Stimulated activated CD8-positive, alpha-beta memory T cell treated with anti-CD3 and anti-CD28 coated beads, Interleukin-2, amount 100 ng/mL, for 1 hour (primary cell): ENCODE measurements at places on chromosomes 5 and 9.

DNA sequence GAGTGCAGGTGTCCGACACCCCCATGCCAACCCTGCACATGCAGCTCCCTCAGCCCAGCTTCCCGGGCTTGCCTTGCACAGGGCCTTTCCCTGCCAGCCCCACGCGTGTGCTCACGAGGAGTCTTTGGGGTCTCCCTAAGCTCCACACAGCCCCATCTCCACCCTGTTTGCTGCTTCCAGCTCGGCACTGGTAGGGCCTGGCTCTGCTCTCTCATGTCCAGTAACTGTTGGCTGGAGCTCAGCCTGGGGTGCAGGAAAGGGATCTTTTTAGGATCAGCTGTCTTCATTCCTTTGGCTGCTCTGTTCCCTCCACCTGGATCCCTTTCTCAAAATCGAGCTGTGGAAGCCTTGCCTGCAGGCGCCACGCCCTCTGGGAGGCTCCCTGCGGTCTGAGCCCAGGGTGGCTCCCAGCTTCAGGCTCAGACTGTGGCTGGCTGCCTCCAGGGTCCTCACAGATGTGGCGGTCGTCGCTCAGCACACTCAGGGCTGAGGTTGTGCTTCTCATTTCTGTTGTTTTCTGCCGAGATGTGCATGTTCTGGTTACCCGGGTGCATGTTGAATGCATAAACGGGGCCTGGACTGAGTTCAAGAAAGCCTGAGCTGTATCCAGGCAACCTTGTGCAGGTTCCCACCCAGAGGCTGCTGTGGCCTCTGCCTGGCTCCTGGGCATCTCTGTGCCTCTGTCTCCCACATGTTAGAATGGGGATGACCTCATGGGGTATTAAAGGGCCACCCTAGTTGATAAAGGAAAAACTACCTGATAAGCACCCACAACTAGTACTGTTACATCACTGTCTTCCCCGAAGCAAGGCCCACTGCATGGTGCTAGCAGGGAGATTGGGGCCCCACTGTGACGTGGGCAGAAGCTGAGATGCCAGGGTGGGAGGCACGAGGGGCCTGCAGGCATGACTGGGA is 4.3 kb downstream of the CACNA1B start:
- no peak for DNase-seq

DNA sequence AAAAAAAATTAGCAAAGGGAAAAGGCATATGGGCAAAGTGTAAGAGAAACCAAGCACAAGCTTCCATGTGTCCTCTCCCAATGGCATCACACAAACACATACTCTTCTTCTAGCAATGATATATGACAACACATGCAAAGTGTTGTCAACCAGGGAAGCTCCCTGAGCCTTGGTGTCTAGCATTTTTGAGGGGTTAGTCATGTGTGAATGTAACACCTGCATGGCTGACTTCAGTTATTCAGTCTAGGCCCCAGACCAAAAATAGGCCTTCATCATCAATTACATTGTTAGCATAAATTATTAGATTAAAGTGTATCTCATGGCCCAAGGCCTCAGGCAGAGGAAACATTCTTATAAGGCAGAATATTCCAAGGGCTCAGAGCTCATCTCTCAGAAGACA is 450.0 kb downstream of the TLE1 start:
- no peak for DNase-seq

- DNase-seq: no peak
Observed at GRCh38 chr9:108113596-108113995, 624.0 kb upstream of the KLF4 start.

DNA sequence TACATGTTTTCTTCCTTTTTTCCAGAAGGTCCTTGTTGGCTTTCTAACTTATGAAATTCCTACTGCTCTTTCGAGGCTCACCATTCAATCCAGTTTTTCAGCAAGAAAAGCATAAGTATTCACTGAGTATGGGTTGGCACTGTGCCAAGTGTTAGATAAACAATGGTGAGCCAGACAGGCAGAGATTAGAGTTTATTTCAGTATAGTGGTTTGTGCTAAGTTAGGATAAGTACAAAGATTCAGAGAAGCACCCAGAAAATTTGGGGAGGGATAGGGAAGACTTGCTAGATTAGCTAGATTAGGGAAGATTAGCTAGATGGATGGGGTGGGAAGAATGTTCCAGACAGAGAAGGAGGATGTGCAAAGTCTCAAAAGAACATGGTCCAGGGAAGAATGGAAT is 122.9 kb downstream of the OXCT1 start:
- DNase-seq: no peak

DNA sequence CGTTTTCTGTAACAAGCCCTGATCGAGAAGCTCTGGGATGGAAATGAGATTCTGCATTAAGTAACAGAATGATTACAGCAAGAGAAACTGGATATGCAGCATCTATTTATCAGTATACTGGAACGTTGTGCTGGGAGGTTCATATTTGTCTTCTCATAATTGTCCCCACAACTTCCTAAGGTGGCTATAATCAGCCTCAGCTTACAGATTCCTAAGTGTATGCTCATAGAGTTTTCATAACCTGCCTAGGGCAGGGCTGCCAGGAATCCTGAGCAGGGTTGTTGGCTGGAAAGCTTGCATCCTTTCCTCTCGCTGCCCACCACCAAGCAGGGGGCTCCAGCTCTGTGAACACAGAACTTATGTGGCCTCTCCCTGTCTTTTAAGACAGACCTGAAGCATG is 70.2 kb downstream of the FNBP1 start:
- no peak for DNase-seq

GRCh38 chr9:130128251-130128650 is 44.0 kb upstream of the NCS1 start:
- peak; percentile 56 for DNase-seq

DNA sequence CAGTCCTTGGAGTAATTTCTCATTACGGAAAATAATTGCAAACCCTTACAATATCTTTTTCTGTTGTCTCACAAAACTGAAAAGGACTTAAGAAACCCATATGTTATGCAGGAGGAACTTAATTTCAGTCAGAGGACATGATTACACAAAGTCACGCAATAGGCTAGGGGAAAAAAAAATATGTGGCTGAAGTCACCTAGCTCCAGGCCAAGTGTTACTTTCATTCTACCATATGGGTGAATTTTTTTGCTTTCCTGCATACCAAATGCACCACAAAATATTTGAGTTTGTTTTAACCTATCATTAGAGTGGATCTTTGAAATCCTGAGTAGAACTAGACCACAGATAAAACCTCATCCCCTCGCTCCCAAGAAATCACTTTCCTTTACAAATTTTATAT is 523.5 kb downstream of the CAAP1 start:
- no peak for DNase-seq

GRCh38 chr9:80501635-80502034 is 929.9 kb downstream of the TLE4 start:
- no peak for DNase-seq

DNA sequence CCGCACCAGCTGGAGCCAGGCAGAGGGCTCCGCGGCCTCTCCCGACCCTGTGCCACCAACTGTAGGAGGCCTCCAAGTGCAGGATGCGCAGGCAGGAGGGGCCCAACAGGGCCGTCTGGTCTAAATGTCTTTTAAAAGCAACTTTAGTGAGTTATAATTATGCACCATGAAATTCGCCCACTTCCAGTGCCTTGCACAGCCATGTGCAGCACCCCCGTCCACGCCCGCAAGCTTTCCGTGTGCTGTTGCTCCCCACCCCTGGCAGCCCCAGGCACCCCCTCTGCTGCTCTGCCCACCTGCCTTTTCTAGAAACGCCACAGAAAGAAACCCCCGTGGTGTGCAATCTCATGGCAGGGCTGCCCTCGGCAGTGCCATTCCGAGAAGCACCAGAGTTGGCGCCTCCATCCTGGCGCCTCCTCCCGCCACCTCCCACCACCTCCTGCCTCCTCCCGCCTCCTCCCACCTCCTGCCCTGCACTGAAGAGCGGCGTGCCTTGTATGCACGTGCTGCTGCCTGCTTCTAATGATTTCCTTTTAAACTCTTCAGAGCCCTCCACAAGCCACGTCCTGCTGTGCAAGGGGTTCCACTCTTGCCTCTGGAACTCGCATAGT is 7.5 kb upstream of the SLC6A18 start:
- no peak for DNase-seq

- no peak for DNase-seq
Observed at GRCh38 chr9:87336914-87337333, 160.7 kb upstream of the DAPK1 start.
